Left cardiac atrium (tissue), 4 donors: ENCODE measurements at places on chromosomes 2 and 18. TPM values are rescaled to one million over a fixed set of nuclear protein-coding genes. Genes with fewer than 3 reads are reported as not detected.

LBH gene
- 19.1 TPM for total RNA-seq

MPV17 gene
- 52.7 TPM for total RNA-seq

MXD1 gene
- 6.2 TPM for total RNA-seq

SLC38A11 gene
- 0.71 TPM for total RNA-seq

KLHL41 gene
- total RNA-seq = 95.9 TPM

TUBA3E gene
- 6.0 TPM for total RNA-seq

CCDC68 gene
- 5.4 TPM for total RNA-seq

IL1R2 gene
- 3.9 TPM for total RNA-seq

CTLA4 gene
- 0.34 TPM for total RNA-seq

LCT gene
- total RNA-seq = not detected

BOK gene
- total RNA-seq = 30.2 TPM

GRB14 gene
- 14.8 TPM for total RNA-seq

KYNU gene
- total RNA-seq = 2.1 TPM

ZSWIM2 gene
- not detected for total RNA-seq

C1GALT1C1L gene
- 2.7 TPM for total RNA-seq

REG1B gene
- total RNA-seq = not detected

PSMA8 gene
- total RNA-seq = not detected

GREB1 gene
- total RNA-seq = 9.6 TPM

INPP5D gene
- 9.3 TPM for total RNA-seq

KIF5C gene
- 1.4 TPM for total RNA-seq

FN1 gene
- total RNA-seq = 775 TPM

NFU1 gene
- 63.0 TPM for total RNA-seq

G6PC2 gene
- not detected for total RNA-seq

TUBB6 gene
- total RNA-seq = 211 TPM

RNMT gene
- 21.9 TPM for total RNA-seq

CGREF1 gene
- total RNA-seq = 5.9 TPM

ACP1 gene
- total RNA-seq = 61.7 TPM

VWC2L gene
- not detected for total RNA-seq

AQP12B gene
- not detected for total RNA-seq

IFT172 gene
- total RNA-seq = 20.5 TPM

ALK gene
- 0.26 TPM for total RNA-seq

ACTG2 gene
- 12.1 TPM for total RNA-seq

ELP2 gene
- 55.7 TPM for total RNA-seq

NEB gene
- total RNA-seq = 24.7 TPM
